ENCODE measurements at places on chromosomes 1 and 21.
A peak's percentile ranks its signal among the peaks of the same experiment; 100 is the strongest.

GRCh38 chr1:169844941-169845608 is 48.6 kb downstream of the SCYL3 start:
- no peak for DNase-seq

DNA sequence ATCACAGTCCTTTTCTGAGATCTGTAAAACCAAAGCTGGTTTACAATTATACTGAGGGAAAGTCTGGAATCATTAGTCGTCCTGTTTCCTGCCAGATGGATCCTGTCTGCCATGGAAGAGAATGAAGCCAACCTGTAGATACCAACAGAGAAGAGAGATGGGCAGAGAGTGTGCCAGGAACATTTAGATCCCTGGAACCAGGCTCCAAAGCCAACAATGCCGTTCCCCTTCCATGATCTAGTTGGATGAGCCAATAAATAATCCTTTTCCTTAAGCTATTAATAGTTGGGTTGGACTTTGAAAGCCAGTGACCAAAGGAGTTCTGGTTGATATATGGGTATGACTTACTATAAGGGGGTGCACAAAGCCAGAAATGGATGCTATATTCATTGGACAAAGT is 15.0 kb downstream of the CAPN8 start:
- DNase-seq = no peak

DNA sequence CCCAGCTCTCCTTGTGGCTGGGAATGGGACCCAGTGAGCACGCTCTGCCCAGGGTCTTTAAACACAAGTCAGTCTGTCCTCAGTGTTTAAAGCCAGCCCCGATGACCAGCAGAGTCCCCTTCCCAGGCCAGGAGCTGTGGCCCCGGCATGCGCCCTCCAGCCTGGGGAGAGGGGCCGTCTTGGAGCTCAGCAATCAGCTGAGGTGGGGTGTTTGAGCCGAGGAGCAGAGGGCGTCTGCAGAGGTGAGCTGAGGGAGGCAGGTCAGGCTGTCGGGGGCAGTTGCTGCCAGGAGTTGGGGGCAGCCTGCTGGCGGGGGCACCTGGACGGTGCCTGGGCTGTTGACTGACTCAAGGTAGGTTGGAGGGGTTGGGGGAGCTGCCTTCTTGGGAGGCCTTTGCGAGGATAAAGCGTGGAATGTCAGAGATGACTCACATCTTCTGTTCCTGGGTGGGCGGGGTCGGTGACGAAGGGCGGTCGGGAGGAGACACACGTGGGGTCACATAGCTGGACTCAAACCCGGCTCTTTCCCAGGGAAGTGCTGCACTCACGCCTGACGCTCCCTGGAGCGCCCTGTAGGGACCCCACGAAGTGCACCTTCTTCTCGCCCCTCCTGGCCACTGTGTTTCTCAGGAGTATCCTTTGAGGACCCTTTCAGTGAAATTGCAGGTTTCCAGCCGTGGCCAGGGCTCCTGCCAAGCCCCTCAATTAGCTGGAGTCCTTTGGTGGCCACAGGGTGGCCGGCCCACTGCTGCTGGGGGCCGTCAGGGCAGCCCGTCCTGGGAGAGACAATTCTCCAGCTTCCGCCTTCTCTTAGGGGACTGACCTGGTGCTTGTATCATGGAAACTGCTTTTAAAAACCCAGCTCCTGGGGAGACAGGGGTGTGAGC is 86.2 kb downstream of the SIK1 start:
- no peak for DNase-seq

DNA sequence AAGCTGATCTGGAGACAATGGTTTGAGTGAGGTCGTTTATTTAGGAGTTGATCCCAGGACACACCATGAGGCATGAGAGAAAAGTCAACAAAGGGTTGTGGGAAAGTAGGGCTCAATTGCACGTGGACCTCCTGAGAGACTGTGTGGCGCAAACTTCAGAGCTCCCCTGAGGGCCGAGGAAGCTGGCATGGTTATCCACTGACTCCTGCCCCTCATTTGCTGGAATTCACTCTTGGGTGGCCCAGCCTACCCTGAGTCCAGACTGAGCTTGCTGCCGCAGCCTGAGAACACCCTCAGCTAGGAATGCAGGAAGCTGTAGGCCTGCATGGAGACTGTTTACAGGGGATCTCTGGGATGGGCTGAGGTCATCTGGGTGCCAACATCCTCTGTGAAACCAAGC is 301.0 kb downstream of the RWDD3 start:
- no peak for DNase-seq

GRCh38 chr21:35062016-35062415 is 12.9 kb upstream of the RUNX1 start:
- no peak for DNase-seq

DNA sequence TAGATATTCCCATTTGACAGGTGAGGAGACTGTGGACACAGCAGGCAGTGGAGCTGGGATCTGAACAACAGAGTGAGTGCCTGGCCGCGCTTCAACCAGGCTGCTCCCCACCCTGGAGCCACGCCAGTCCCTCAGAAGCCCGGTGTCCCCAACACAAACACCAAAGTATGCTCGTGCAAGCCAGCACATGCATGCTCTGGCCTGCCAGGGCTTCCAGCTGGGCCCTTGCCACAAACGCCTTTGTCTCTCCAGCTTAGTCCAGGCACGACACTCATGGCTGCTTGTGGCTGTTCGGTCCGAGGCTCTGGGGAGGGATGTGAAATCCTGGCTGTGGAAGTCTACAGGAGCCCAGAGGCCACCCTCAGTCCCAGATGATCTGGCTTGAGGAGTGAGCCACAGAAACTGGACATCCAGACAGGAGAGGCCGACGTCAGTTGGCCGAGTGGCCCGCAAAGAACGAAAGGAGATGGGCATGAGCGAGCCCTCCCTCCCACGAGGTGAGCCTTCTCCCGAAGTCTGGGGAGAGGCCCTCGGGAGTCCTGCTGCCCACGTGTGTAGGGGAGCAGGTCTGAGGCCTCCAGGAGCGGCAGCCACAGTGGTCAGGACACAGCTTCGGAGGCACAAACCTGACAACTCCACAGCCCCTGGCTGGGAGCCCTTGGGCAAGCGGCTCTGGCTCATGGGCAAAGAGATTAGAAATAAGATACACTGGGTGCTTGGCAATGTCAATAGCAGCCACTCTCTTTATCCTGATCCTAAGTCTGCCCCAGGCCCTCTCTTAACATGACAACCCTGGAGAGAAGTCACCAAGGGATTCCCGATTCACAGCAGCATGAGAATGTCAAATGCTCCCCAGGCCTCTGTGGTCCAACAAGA is 117.1 kb upstream of the IFFO2 start:
- peak; percentile 53 for DNase-seq

All from substantia nigra (tissue), 51 donors.